ENCODE measurements at places on chromosomes 4 and X.

DNA sequence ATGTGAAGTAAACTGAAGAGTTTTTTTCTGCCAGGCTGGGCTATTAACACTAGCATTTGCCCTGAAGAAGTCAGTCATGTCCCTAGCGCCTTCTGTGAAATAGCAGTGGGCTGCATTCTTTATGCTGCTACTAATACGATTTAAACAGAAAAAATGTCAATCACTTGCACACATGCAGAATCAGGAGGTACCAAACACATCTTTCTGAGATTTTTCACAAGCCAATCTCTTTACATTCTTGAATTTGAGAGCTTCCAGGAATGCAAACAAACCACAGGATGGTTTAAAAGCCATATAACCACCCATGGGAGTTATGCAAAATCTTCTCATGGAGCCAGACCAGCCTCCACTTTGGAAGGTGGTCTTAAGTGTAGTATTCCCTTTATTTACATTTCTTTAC, 220.1 kb downstream of the IQCM start:
- no peaks in the 10 kb centered on the region for H3K4me1 ChIP-seq
- no peaks in the 10 kb centered on the region for H3K36me3 ChIP-seq
- no peak overlapping the region for H3K4me3 ChIP-seq
- no peak overlapping the region for H3K27ac ChIP-seq
- H3K27me3 ChIP-seq = no peaks in the 10 kb centered on the region

DNA sequence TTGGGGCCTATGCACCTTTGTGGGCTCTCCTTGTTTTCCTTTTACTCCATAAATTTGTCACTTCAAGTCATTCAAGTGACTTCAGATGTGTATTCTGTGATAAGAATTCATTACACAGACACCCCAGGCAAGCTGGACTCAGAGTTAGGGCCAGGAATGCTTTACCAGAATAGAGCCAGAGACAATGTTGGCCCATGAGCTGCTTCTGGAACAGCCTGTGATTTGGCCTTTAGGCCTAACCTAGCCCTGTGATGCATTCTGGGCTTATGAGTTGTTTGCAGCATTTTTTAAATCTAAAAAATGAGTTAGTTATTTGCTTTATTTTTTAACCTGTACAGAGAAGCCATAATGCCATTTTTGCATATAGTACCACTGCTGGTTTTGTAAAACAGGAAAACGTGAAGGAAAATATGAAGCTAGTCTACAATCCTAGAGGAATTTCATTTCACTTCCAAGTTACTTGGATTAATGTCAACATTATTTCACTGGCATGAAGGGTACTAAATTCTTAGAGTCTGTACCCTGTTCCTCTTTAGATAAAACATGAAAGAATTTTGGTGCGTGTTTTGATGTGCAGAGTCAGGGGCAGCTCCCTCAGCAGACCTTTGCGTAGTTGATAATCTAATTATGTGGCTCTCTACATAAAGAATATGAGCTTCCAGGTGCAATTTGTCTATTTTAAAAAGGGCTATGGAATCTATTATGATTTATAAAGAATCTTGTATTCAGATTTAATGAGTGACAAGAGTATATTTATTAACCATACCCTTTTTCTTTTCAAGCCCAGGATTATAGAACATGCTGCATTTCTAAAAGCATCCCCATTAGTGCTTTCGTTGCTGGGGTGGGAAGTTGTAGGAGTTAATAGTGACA, 84.7 kb downstream of the ARHGAP10 start:
- no peak overlapping the region for H3K4me3 ChIP-seq
- H3K27me3 ChIP-seq = no peaks in the 10 kb centered on the region
- H3K36me3 ChIP-seq = no peaks in the 10 kb centered on the region
- H3K4me1 ChIP-seq = peaks cover 46% of the 10 kb centered on the region
- no peak for DNase-seq
- H3K27ac ChIP-seq = peak overlapping the region; percentile 8

DNA sequence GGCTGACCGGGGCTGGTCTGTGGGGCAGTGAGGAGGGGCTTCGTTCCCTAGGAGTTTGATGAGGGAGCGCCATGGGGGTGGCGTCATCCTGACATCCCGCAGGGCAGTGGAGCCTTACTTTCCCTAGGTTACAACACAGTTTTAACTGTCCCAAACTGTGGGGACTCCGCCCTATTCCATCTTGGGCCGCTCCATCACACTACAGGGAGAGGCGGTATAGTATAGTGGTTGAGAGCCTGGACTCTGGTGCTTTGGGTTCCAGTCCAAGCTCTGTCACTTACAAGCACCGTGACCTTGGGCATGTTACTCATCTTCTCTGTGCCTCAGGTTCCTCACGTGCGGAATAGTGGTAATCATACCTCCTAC, 44.2 kb downstream of the ZNF185 start:
- H3K27ac ChIP-seq = peak overlapping the region; percentile 82
- no peaks in the 10 kb centered on the region for H3K36me3 ChIP-seq
- H3K27me3 ChIP-seq = no peaks in the 10 kb centered on the region
- peak overlapping the region; percentile 38 for H3K4me3 ChIP-seq
- no peaks in the 10 kb centered on the region for H3K4me1 ChIP-seq
- peak; percentile 9 for DNase-seq

DNA sequence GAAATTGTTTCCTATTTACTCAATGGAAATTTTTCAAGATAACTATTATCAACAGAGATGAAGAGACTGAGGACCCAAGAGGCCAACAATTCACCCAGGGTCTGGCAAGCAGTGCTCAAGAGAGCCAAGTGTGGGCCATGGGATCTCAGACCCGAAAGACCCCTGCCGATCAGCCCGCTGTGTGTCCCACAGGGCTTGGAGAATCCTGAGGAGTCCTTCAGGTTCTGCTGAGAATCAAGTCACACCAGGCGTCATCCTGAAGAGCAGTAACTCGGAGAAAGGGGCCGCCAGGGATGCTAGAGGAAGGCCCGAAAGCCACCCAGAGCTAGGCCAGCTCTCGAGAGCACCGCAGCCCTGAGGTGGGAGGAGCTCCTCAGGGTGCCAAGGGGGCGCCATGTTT, 48.7 kb downstream of the FGFRL1 start:
- H3K36me3 ChIP-seq = no peaks in the 10 kb centered on the region
- H3K4me3 ChIP-seq = no peak overlapping the region
- no peaks in the 10 kb centered on the region for H3K4me1 ChIP-seq
- H3K27me3 ChIP-seq = peaks cover 58% of the 10 kb centered on the region
- H3K27ac ChIP-seq = no peak overlapping the region

DNA sequence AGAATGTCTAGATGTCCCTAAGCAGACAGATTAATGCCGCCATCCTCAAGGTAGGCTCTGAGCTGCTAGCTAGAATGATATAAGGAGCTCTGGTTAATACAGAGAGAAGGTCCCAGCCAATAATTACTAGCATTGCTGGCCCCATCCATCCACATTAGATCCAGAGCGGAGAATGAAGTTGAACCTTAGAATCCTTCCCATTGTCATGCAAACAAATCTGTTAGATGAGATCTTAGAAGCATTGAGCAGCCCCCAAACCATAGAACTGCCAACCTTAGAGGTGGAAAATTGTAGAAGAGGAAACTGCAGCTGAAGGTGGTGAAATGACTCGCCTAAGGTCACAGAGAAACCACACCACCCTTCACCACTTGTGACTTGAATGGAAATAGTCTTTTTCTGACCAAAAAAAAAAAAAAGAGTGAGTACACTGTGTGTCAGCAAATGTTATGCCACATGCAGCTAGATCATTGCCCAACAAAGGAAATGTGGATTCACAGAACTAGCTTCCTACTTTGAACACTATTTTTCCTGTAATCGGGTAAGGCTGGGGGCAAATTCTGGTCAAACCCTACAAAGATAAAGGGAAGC, 162.1 kb downstream of the SMIM20 start:
- H3K27me3 ChIP-seq = no peaks in the 10 kb centered on the region
- H3K4me1 ChIP-seq = no peaks in the 10 kb centered on the region
- no peak overlapping the region for H3K27ac ChIP-seq
- DNase-seq = no peak

- H3K4me3 ChIP-seq = peak overlapping the region; percentile 82
- H3K4me1 ChIP-seq = peaks cover 12% of the 10 kb centered on the region
- no peak for DNase-seq
Observed at GRCh38 chr4:139014371-139015268, 961 bp upstream of the NOCT start.

DNA sequence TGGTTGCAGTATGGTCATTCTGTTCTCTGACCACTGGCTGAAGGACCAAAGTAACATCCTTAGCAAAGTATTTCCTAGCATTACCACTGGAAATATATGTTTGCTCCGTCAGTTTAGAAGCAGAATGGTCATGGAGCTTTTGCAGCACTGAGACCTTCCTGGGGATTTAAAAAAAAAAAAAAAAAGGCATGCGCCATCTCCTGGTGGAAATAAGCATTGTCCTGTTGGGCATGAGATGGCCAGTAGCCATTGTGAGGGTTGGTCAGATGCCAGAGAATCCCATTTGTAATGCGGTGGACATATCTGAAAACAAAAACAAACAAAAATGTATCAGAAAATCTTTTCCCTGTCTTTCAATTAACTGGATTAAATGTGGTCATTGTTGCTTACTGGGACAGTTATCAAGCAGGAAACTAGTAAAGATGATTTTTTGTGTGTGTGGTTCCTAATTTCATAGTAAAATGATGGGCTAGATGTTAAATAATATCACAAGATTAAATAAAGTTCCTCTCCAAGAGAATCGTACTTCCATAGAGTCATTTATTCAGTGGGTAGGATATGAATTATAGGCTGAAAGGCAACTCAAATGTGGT, 139.6 kb downstream of the SOWAHB start:
- H3K27ac ChIP-seq = peak overlapping the region; percentile 62
- H3K36me3 ChIP-seq = no peaks in the 10 kb centered on the region
- H3K4me3 ChIP-seq = no peak overlapping the region
- no peak for DNase-seq

DNA sequence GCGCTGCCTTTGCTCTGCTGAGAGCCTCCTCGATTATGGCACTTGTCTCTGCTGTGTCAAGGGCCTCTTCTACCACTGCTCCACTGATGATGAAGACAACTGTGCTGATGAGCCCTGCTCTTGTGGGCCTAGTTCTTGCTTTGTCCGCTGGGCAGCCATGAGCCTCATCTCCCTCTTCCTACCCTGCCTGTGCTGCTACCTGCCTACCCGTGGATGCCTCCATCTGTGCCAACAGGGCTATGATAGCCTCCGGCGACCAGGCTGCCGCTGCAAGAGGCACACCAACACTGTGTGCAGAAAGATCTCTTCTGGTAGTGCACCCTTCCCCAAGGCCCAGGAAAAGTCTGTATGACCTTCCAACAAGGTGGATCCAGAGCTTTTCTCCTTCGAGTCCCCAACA, 106.8 kb upstream of the VAMP7 start:
- DNase-seq = no peak
- no peaks in the 10 kb centered on the region for H3K27me3 ChIP-seq
- no peak overlapping the region for H3K27ac ChIP-seq
- no peak overlapping the region for H3K4me3 ChIP-seq

GRCh38 chr4:97585274-97585673, 558.0 kb downstream of the STPG2 start:
- no peak for DNase-seq
- H3K4me1 ChIP-seq = no peaks in the 10 kb centered on the region

DNA sequence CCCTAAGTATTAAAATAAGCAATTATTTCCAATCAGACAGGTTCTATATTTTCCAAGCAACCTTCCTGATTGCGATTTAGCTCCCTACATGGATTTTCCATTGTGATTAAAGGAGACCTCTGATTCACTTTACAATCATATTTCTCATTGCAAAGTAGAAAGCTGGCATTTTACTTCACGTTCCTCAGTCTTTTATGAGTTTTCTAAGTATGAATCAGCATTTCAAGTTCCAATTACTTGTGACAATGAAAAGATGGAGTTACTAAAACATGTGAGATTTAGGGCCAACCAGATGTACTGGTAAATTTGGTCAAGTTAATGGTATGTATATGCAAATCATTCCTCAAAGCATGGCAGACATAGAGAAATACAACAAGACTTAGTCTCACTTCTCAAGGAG, 206.2 kb downstream of the KCNIP4 start:
- H3K4me1 ChIP-seq = no peaks in the 10 kb centered on the region
- no peaks in the 10 kb centered on the region for H3K36me3 ChIP-seq
- no peak overlapping the region for H3K27ac ChIP-seq
- H3K4me3 ChIP-seq = no peak overlapping the region

DNA sequence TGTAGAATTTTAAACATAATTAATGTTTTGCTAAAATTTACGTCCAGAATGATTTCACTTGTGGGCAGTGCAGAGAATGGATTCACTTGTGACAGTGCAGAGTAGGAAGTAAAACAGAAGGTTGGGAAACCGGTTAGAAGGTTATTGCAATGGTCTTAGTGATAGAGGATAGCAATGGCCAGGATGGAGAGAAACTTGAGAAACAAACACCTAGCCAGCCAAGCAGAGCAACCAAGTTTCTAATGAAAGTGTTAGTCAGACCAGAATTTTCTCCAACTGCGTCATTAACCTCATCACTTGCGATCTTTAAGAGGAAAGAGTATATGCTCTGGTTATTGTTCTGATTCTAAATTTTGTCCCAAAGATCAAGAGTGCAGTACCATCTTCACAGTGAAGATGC, 50.0 kb upstream of the TBC1D9 start:
- H3K4me3 ChIP-seq = no peak overlapping the region
- no peaks in the 10 kb centered on the region for H3K4me1 ChIP-seq
- no peaks in the 10 kb centered on the region for H3K27me3 ChIP-seq
- no peak overlapping the region for H3K27ac ChIP-seq
- H3K36me3 ChIP-seq = no peaks in the 10 kb centered on the region

GRCh38 chr4:52833941-52834525, 28.1 kb upstream of the RASL11B start:
- H3K27me3 ChIP-seq = no peaks in the 10 kb centered on the region
- no peaks in the 10 kb centered on the region for H3K36me3 ChIP-seq
- DNase-seq = no peak

- no peak overlapping the region for H3K4me3 ChIP-seq
- H3K27ac ChIP-seq = no peak overlapping the region
- no peaks in the 10 kb centered on the region for H3K27me3 ChIP-seq
Observed at GRCh38 chr4:88792268-88792781, 94.7 kb upstream of the NAP1L5 start.

GRCh38 chrX:18676470-18676869, 4.6 kb upstream of the RS1 start:
- H3K4me1 ChIP-seq = no peaks in the 10 kb centered on the region
- H3K27me3 ChIP-seq = no peaks in the 10 kb centered on the region
- no peak overlapping the region for H3K27ac ChIP-seq
- no peaks in the 10 kb centered on the region for H3K36me3 ChIP-seq
- no peak overlapping the region for H3K4me3 ChIP-seq
- no peak for DNase-seq

DNA sequence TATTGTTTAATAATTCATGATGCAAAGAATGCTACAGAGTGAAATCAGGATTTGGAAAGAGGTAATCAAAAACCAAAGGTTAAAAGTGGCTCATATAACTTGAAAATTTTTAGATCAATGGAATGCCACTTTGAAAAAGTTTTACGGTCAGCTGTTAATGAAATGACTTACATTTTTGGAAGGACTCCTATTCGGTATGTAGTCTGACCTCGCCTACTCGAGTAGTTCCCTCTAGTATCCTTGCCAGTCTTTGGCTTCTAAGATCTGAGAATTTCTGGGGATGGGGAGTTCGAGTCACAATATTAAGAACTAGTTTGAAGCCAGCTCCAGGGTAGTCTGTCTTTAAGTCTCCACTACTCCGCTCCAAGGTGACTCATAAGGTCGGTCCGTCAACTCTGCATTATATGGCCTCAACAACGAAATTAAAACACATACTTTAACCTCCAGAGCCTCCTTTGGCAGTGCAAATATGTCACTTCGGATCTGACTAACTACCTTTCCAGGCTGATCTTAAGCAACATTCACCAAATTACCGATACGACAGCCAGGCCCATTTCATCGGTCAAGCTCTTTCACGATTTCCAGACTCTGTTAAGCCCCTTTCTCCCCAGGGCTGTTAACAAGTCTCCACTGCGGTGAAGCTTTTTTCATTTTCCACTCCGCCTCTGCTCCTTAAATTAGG, 733 bp upstream of the NAA15 start:
- no peak for DNase-seq
- H3K36me3 ChIP-seq = no peaks in the 10 kb centered on the region
- peak overlapping the region; percentile 99 for H3K4me3 ChIP-seq
